ENCODE measurements at places on chromosomes 2 and 18.

- no peak for DNase-seq
Measured at GRCh38 chr2:144607099-144607498, 87.2 kb upstream of the ZEB2 start.

GRCh38 chr2:232611559-232612218 lies 21.7 kb upstream of the EFHD1 start:
- DNase-seq: peak; percentile 55

GRCh38 chr2:160429248-160430000 lies 64.2 kb downstream of the RBMS1 start:
- DNase-seq: no peak

GRCh38 chr2:55947752-55948151 lies 24.2 kb upstream of the EFEMP1 start:
- DNase-seq: no peak

DNA sequence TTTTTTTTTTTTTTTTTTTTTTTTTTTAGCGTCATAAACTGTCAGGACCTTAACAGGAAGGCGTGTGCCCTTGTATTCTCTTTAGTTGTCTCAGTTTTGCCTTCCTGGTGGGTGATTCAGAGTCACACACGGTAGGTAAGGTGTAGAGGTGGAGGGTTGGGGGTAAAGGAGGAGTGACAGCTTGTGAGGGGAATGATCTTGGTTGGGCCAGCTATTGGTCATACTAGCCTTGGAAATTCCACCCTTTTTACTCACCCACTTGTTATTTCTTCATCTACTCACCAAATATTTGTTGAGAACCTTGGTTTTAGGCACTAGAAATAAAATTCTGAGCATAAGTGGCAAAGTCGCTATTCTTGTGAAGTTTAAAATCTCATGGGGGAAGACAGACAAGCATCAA lies 22.2 kb downstream of the SMIM21 start:
- DNase-seq: no peak

GRCh38 chr2:69095305-69095704 lies 82.3 kb downstream of the ANTXR1 start:
- no peak for DNase-seq

DNA sequence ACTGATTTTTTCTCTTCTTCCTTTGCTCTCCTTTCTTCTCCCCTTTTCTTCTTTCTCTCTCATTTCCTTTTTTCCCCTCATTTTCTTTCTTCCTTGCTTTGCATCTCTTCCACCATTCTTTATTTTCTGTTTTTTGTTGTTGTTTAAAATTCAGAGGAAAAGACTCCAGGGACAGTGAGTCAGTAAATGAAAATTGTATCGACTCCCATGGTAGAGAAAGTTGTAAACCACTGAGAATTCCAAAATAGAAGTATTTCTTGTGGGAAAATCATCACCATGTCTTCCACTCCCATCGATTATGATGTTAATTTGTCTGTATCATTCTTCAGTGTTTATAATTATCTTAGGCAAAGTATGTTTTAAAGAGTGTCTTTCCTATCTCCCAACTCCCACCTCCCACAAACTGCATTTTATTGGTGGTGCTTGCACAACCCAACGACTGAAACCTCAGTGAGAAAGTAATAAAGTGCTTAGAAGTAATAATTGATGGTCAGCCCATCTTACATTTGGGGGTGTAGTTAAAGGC lies 134.3 kb downstream of the IRS1 start:
- DNase-seq: no peak

DNA sequence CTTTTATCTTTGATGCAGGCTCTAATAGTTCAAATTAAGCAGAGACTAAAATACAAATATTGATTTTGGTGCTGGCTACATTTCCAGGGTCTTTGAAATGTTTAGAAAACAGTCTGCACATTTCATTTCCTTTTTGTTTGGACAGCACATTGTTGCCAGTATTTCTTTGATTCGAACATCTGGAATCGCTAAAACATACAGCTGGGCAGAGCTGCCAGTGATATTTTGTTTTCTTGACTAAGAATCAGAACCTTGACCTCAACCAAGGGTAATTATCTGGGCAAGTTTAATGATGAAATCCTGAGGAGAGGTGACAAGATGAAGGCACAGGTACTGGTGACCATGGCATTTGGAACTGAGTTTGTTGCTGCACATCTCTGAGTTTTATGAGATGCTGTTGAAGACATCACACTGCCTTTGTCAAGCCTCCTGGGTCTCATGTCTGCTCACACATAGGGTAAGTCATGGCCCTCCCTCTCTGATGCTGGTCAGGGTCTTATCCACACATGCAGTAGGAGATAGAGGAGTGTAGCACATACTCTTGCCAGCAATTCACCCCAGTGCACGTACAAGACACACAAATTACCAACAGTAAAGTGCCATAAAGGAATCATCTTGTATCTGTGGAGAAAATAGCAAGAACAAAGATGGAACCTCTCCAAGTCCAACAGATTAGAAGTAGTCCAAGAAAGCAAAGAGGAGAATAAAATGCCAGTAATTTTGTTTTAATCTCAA lies 391.9 kb downstream of the RND3 start:
- DNase-seq: no peak
